CD4-positive, alpha-beta T cell treated with Interleukin-21 for 1 hour (primary cell): ENCODE measurements at places on chromosomes 7 and 10.

GRCh38 chr7:112497481-112497880, 16.7 kb downstream of the LSMEM1 start:
- DNase-seq: no peak

- no peak for DNase-seq
These were observed 196.4 kb upstream of the PCLO start for GRCh38 chr7:83359108-83359507.

- DNase-seq: no peak
These were observed 30.2 kb downstream of the COBL start for GRCh38 chr7:51286401-51286800.

- no peak for DNase-seq
These were observed 212.6 kb downstream of the WDR37 start for GRCh38 chr10:1268831-1269230.

- no peak for DNase-seq
These were observed 835 bp downstream of the COMMD3 start for GRCh38 chr10:22317076-22317370.

GRCh38 chr7:47389923-47390630, 191.8 kb downstream of the TNS3 start:
- no peak for DNase-seq

DNA sequence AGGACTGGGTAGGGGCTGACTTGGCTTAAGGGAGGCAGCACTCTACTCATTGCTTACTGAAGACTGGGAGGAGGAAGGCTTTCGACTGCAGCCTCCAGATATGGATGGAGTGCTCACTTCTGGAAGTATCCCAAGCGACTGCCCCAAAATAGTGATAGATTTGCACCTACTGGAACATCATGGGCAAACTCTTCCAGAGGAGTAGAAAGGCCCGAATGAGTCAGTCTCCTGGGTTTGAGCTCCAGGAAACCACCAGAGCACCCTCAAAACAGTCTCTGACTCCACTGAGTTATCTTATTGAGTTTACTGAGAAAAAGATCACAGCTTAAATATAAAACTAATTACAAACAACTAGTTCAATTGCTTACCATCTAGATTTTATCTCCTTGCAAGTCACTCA, 37.2 kb upstream of the PDLIM1 start:
- DNase-seq: no peak

- peak; percentile 41 for DNase-seq
These were observed 167.0 kb upstream of the PPP1R3A start for GRCh38 chr7:114085592-114086501.

GRCh38 chr7:100152404-100152803, 3.7 kb downstream of the LAMTOR4 start:
- DNase-seq: no peak

DNA sequence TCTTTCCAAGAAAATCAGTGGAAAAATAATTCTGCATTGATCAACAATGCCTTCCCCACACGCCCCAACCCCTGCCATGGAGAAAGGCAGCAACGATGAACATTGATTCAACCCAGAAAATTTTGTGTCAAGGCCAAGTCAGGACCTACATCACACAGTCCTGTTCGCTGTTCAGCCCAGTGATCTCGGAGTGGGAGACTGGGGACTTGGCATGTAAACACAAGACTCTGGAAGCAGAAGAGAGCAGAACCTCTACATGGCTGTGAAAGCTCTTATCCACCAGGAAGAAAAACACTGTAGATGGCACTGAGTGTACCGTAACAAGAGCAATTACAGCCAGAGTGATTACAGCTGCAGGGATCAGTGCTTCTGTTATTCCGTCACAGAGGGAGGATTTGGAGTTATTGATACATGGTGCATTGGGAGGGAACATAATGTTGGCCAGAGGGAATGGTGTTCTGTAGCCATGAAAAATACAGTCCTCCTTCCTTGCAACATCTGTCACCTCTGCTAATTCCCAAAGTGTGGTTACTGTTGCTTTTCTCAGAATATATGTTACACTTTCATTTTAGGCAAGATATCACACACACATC, 136.6 kb downstream of the IQUB start:
- DNase-seq: no peak

GRCh38 chr7:17095931-17096330, 202.5 kb upstream of the AHR start:
- DNase-seq: no peak

- peak; percentile 99 for DNase-seq
These were observed 376 bp upstream of the CREB3L2 start for GRCh38 chr7:138002096-138002827.

GRCh38 chr10:91885362-91886079, 23.8 kb downstream of the FGFBP3 start:
- DNase-seq: no peak

- no peak for DNase-seq
These were observed 399.7 kb upstream of the ETV1 start for GRCh38 chr7:14389181-14389591.

DNA sequence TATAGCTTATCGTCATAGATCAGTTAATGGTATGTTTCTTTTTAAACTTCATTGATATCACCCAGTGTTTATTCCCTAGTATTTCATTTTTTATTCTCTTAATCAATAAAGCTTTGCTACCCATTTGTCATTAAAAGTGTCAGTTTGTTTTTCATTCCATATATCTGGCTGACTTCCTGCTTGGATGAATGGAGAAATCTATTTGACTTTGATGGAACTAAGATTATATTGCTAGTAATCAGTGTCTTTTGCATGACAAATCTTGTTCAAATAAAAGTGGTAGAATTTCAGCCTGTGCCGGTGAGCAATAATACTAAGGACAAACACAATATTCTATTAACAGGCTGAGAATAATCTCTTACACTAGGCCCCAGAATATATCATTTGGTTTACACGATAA, 203.3 kb downstream of the SEC23IP start:
- no peak for DNase-seq

DNA sequence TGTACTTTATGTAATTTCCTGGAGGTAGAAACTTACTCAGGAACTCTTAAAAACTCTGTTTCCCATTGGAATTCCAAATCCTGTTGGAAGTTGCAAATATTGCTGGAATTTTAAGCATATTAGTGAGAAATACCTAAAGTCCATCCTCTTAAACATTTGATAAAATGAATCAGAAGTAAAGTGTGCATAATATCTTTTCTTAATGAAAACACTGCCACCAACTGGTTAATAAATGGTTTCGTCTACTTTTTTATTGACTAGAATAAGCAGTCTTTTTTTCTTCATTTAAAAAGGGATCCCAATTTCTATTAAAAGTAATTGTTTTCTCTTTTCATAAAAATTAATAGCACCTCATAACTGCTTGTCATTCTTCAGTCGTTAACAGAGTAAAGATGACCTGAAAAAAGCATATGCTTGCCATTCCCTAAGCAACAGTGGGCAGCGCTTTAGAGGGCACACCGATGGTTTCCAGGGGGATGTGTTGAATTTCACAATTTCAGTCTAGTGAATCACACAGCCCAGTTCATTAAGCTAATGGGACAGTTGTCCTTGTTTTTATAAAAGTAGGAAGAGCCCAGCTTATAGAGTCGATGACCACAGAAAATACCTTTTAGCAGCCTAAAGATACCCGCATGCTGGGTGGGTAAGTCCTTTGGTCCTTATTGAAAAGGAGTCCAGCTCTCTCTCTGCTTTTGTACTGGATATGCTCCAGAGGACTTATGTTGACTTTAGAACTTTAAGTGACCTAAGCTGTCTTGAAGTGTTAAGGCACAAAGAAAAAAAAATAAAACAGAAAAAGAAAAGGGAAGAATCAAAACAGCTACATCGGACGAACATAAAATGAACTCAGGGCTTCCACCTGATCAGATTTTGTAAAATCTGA, 28.5 kb downstream of the NPS start:
- no peak for DNase-seq

GRCh38 chr7:28178599-28178998, 2.0 kb downstream of the JAZF1 start:
- no peak for DNase-seq

GRCh38 chr7:1567049-1567771, 2.6 kb downstream of the PSMG3 start:
- DNase-seq: no peak

GRCh38 chr7:98168904-98169621, 42.2 kb upstream of the BHLHA15 start:
- no peak for DNase-seq

DNA sequence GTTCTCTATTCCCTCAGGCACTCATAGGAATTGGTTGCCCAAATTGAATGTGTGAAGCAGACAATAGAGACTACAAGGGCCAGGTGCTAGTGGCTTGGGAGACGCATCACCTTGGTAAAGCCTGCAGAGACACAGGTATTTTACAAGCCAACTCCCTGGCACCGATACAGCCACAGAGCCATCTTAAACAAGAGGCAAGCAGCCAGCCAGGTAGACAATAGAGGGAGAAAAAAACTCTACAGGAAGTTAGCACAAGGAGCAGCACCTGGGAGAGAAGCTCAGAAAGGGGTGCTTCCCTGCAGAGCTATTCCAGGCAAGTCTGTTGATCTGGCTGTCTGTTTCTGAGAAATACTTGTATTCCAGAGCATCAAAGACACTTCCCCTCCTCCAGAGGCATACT, 43.0 kb upstream of the CDK1 start:
- DNase-seq: no peak

DNA sequence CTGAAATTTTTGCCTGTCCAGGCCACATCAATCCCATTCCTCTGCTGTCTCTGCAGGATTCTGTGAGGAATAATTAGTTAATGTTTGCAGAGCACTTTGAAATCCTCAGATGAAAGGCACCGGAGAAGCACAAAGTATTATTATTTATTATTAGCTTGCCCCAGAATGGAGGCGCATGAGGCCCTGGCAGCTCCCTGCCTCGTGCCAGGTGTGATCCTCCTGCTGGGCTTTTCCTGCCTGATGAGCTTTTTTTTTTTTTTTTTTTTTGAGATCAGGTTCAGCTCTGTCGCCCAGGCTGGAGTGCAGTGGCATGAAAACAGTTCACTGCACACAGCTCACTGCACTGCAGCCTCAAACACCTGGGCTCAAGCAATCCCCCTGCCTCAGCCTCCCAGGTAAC, 65.2 kb downstream of the TCF7L2 start:
- no peak for DNase-seq

- DNase-seq: no peak
These were observed 10.1 kb downstream of the ITGB8 start for GRCh38 chr7:20340839-20341238.

DNA sequence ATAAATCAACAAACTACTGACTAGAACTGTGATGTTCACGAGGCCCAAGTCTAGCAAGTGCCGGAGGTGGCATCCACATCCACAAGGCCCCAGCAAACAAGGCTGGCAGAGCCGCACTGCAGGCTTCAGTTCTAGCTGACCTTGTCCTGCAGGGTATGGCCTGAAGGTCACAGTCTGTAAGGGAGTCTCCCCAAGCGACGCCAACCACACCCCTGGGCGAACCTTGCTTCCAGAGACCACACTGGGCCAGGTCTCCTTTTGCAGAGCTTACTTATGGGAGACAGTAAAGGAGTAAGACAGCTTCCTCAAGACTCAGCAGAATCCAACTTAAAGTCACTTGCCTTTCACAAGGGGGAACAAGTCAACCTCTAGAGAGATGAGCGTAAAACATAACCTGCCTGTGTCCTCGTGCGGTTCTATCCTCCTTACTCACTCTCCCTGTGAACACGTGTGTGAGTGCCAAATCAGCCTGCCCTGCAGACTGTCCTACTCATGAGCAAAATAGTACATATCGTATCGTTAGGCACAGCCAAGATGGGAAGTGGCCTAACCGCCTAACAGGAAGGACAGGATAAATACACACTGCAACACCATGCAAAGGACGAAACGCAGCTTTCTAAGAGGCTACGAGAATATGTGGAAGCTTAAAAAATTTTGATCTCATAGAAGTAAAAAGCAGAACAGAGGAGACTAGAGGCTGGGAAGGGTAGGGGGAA, 22.7 kb downstream of the FAM53B start:
- DNase-seq: no peak

DNA sequence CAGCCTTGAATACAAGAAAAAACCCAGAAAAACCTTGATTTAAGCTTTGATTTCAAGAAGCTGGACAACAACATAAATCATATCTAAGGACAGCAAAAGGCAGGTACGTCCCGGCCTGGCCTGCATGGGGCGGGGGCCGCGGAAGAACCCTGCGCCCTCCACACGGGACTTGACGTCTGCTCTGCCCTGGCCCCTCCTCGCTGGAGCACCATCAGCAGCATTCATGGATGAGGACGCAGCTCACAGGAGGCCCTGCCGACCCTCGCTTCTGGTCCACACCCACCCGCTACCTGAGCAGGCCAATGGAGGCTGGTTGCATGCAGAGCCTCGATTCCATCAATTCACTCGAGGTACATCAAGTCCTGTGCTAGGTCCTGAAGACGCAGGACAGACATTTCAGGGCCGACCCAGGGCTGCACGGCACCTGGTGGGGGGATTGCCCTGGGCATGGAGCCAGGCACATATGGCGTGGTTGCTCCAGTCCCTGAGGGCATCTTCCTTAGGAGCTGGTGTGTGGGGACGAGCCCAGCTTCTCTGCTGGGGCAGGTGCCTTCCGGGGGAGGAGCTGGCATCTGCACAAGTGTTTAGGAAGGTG, 63.1 kb upstream of the NKX6-2 start:
- no peak for DNase-seq

DNA sequence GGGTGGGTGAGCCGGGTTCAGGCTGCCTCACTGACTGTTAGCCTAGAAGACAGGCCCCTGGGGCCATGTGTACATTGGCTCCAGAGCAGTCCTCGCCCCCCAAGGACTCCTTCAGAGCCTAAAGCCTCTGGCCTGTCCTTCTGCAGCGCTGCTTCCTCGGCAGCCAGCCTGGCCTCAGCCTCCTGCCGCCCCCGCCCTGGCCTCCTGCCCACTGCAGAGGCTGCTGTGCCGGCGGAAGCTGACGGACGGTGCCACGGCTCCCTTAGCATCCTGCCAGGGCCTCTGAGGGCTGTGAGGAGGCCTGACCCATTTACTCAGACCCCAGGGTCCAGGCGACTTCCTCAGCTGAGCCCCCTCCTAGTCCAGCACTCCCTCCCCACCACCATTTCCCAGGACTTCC, 4.9 kb downstream of the SRRM3 start:
- no peak for DNase-seq

GRCh38 chr7:87213811-87214210, 5.7 kb downstream of the TMEM243 start:
- no peak for DNase-seq

DNA sequence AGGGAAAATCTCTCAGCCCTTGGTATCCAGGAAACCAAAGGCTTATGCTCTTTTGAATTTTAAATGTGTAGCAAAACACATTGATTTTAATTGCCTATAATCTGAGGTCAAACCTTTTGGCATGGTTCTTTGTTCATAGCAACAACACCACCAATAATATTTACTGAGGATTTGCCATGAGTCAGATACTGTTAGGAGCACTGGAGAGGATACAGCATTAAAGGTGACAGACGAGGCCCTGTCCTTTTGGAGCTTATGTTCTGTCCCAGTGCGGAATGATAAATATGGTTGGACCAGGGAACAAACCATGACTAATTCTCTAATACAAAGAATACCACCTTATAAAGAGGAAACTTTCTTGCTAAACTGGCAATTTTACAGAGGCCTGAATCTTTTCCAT, 176.6 kb downstream of the CTNNA3 start:
- DNase-seq: no peak

DNA sequence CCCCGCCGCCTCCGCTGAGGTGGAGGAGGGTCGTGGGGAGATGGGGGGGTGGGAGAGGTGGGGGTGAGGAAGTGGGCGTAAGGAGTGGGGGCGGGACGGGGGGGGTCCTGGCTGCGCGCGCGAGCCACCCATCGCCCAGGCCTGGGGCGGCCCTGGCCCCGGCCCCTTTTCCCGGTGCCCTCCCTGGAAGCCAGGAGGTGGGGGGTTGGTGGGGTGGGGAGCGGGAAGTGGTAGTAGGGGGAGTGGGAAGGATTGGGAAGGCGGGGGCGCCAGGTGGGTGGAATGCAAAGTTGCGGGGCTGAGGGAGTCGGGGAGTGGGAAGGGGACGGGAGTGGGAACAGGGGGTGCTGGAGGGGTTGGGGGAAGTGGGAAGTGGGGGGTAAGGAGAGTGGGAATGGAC, 319 bp upstream of the MMD2 start:
- DNase-seq: no peak
